Stimulated activated CD4-positive, alpha-beta T cell treated with anti-CD3 and anti-CD28 coated beads, TNF-alpha, amount 100 ng/mL, for 1 hour (primary cell): ENCODE measurements at places on chromosomes 2 and 18.

- DNase-seq = no peak
Observed at GRCh38 chr2:190755772-190756415, 107.0 kb downstream of the NAB1 start.

- DNase-seq = no peak
Observed at GRCh38 chr2:69659941-69660483, 16.5 kb upstream of the AAK1 start.

- no peak for DNase-seq
Observed at GRCh38 chr2:207148020-207148419, 17.7 kb downstream of the KLF7 start.

DNA sequence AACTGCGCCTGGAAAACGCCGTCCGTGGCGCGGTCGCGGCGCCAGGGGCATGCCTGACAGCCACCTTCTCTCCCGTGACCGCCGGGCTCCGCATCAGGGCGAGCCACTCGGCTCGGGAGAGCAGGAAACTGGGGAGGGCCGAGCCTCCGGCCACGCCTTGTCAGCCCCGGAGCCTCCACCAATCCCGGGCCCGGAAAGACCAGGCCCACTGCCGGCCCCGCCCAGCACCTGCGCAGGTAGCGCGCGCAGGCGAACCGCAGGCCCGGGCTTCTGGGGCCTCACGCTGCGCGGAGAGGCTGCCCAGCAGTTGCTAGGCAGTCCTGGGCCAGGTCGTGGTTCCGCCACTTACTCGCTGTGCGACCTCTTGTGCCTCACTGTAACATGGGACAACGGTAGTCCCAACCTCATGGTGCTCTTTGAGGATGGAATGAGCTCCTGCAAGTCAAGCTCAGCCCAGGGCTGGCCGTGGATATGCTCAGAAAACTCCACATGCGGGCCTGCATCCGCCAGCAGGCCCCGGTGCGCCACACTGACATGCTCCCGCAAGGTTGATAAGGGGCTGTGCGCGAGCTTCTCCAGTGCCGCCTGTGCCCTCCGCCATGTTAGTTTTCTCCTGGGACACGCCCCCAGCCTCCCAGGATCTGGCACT, 97.1 kb downstream of the INHBB start:
- no peak for DNase-seq

- DNase-seq = no peak
Observed at GRCh38 chr2:102304711-102305611, 6.4 kb upstream of the IL1RL1 start.

DNA sequence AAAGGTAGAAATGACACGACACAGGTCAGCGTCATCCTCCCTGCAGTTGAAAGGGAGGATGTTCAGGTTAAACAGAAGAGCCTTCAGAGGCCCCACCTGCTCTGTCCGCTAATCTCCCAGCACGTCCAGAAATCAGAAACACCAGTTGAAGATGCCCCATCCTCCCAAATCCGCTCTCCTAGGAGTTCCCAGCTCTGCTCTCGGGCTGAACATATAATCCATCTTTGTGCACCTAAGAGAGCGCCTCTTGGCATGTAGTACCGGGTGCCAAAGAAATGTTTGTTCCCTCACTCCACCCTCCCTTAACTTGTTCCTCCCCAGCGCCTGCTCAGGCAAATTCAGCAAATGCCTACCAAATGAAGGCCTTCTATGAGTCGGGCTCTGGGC, 145.2 kb upstream of the SMAD2 start:
- no peak for DNase-seq

GRCh38 chr2:70745276-70745825, 22.6 kb downstream of the ADD2 start:
- no peak for DNase-seq

DNA sequence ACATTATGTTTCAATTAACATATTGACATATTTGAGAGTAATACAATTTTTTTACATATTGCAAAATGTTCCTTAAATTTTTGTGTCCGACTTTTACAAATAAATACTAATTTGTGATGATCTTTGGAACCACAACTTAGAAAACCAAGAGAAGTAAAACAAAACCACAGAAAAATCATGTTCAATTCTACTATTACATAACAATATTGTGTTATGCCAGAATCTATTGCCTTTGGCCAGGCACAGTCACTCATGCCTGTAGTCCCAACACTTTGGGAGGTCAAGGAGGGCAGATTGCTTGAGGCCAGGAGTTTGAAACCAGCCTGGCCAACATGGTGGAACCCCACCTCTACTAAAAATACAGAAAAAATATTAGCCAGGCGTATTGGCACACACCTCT, 92.8 kb upstream of the APCDD1 start:
- no peak for DNase-seq

- DNase-seq = no peak
Observed at GRCh38 chr2:207223051-207223450, 57.3 kb upstream of the KLF7 start.

DNA sequence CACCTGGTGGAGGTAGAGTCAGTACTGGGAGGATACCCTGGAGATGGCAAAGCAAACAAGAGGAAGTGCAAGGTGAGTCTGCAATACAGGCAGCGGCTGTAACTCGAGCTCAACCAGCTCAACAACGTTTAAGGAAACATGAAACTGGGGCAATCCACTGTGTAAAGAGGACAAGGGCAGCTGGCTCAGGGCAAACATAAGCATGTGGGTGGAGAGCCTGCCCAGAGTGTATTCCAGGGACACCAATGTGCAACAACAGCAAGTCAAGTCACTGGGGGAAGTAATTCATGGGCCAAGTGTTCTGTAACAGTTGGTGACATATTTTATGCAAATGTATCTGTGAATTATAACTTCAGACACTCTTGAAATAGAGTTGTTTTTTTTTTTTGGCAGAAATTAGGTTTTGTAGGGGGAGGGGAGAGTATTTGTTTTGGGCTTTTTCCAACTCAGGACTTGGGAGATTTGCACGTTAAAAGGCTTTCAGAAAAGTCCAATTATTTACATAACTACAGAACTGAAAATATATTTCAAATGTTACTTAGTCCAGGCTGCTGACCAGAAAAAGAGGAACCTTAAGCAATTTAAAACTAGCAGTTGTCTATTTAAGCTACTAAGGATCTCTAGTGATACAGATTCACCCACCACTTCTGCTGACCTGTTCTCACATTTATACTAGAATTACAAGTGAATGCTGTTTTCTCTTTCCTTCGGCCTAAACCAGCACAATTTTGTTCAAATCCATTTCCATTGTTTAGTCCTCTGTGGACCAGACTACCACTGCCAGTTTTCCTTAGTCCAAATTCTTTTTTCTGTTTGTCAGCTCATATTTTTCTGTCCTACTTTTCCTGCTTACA, 18.6 kb downstream of the NRXN1 start:
- DNase-seq = no peak
